Ecto neural progenitor cell (in vitro differentiated cells): ENCODE measurements at places on chromosomes 2 and 18.

GRCh38 chr2:106882673-106883072 lies 3.3 kb downstream of the ST6GAL2 start:
- no peak for DNase-seq

DNA sequence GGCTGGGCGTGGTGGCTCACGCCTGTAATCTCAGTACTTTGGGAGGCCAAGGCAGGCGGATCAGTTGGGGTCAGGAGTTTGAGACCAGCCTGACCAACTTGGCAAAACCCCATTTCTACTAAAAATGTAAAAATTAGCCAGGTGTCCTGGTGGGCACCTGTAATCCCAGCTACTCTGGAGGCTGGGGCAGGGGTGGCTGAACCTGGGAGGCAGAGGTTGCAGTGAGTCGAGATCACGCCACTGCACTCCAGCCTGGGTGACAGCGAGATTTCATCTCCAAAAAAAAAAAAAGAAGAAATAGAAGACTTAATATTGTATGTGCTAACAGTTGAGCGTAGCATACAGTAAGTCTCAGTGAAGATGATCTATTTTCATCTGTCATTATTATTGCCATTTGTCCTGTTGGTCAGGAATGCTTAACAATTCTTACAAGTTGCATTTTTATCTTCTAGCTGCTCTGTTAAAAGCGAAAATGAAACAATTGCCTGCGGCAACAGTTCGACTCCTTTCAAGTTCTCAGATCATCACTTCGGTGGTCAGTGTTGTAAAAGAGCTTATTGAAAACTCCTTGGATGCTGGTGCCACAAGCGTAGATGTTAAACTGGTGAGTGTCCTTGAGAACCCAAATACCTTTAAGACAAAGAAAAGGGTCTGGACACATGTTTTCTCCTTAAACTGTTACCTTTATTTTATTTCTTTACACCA lies 7.2 kb downstream of the PMS1 start:
- DNase-seq = no peak

- no peak for DNase-seq
These were observed 33.9 kb upstream of the FOSL2 start for GRCh38 chr2:28358668-28359201.

DNA sequence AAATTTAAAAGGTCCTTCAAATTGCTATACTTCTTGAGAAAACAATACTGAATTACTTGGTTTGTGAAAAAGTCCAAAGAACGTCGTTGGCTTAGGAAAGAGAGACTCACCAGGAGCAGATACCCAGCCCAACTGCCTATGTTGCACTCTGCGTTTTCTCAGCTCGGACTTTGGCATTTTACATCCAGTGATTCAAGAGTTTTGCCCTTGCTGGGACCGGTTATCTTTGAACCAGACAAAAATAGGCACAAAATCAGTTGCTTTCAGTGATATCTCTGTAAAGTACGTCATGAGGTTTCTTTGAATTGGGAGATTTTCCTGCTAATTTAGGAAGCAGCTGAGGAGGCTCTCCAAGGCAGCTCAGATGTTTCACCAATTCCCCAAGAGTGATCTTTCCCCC lies 29.3 kb downstream of the FHOD3 start:
- no peak for DNase-seq

DNA sequence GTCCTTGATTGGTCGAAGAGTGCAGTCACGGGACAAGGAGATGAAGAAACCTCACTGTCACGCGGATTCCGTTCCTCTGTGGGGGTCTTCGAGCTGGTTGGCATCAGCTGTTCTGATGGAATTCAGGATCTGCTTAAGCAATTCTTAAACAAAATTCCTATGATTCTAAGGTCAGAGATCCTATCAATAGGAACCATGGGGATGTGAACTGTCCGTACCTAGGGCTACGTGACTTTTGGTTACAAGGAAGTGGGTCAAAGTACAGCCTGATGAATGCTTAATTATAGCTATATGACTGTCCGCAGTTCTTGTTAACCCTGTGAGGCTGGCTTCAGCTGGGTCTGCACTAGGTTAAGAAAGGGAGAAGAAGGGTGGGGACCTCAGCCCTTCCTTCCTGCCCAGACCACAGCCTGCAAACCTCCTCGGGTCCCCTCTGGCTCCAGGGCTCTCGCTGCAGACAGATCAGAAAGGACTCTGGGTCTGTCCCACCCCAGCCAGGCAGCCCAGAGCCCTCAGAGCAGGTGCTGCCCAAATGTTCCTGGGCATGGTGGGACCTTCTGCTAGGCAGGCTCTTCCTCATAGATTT lies 44.2 kb upstream of the TAF1B start:
- DNase-seq = no peak

DNA sequence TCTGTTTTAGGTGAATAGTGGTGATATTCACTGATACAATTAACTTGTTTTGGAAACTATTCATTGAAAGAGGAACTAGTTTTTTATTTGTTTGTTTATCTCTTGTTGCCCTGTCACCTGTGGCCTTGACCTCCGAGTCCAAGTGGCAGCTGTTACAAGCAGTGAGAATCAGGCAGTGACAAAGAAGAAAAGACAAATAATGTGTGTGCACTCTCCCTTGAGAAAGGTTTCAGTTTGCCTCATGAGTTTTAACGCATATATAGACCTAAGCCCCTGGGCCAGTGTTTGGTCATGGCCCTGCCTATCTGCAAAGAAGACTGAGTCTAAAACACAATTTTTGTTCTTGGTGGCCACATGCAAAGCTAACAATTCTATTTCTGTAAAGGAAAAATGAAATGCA lies 15.3 kb downstream of the KYNU start:
- no peak for DNase-seq

GRCh38 chr2:188884046-188884445 lies 90.1 kb upstream of the COL3A1 start:
- DNase-seq = no peak

DNA sequence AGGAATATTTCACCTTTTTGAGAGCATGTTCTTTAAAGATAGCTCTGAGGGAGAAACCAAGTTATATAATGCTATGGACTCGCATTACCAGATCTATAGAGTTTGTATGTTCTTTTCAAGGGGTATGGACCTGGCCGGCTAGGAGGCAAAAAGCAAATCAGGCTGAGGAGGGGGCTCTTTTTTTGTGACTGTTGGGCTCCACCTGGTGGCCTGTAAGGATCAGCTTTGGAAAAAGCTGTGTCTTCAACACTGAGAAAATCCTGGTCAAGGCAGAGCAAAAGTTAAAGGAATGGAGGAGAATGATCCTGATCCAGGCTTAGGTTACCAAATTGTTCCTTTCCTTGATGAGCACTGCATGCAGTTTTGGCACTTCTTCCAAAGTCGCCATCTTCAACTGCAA lies 180.5 kb downstream of the DIS3L2 start:
- DNase-seq = no peak

- no peak for DNase-seq
These were observed 984 bp upstream of the MSH2 start for GRCh38 chr2:47401789-47402554.

- DNase-seq = no peak
These were observed 96.5 kb downstream of the CCDC93 start for GRCh38 chr2:117917223-117917917.

DNA sequence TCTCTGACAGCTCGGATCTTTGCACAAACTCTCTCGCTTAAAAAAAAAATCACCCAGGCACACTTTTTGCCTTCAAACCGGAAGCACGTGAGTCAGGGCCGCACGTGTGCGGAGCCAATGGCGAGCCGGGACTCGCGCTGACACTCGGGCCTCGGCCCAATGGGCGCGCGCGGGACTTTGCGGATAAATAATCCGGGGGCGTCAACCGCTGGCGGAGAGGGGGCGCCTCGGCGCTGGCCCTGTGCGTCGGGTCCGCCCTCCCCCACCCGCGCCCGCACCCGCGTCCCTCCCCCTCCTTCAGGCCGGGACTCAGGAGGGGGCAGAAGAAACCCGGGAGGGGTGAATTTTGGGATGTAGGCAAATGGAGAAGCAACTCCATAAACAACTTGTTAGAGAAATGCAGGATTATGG lies 319 bp upstream of the EN1 start:
- DNase-seq = peak; percentile 94

DNA sequence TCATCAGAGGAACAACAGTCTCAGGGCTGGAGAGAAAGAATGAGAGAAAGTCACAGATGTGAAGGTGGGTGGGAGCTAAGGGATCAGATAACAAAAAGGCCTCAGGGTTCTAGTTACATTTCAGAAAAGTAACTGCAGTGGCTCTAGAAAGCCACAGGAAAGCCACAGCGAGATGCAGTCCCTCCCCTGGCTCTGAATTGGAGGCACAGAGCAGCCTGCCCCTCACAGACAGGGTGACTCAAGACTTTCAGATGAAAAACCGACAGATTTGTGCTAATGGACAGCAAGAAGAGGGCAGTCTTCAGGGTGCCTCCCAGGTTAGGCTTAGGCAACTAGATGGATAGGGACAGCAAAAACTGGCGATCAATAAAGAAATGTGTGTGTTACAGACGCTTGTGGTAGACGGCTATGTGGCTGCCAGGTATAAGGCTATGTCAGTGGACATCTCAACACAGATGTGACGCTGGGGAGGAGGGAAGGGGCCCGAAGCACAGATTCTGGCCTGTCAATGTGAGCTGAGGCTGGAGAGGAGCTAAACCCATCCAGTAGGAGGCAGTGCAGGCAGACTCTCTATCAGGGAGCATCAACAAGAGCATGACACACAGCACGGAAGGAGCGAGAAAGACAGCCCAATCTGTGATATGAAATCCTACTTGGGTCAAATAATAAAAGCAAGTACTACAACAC lies 26.2 kb downstream of the UNC50 start:
- DNase-seq = peak; percentile 55

DNA sequence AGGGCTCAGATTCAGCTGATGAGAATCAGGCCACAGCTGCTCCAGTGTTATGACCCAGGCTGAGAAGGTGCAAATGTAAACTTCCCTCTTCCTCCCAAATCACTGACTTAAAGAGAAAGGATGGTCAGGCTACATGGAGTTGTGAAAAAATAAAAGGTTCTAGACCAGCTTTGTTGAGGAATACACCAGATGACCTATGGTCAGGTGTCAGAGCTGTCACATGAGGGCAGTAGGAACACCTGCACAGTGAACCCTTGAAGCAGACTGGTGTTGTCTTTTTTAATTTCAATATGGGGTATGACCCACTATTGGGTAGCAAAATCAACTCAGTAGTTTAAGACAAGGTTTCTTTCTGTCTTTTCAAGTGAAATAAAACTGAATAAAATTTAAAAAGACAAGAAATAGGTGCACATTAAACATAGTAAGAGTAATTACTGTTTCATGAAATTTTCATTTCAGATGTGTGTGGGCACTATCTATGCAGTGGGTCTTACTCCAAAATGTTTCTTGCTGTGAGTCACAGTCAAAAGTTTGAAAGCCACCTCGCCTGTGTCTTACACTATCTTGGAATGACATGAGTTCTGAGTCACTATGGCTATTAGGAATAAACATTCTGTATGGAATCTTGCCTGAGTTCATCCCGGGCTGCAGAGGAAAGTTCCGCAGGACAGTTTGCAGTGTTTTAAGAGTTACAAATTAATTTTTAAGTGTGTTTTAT lies 83.6 kb downstream of the ACVR1 start:
- no peak for DNase-seq

DNA sequence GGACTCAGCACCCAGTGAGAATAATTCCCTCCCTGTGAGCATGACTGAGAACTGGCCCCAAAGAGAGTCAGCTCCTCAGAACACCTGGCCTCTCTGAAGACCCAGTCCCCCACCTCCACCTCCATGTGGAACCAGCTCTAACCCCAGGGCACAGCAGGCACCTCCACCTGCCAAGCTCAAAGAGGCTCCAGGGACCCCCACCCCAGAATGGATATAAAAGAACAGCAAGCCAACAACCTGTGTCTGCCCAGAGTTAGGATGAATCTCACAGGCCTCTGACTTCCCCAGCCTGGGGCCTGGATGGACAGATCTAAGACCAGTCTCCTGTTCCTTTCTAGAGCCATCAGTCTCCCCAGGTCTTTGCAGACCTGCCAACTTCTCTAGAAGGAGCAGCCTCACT lies 498.5 kb downstream of the EIPR1 start:
- DNase-seq = peak; percentile 31

GRCh38 chr2:130381619-130382018 lies 25.8 kb downstream of the PTPN18 start:
- DNase-seq = no peak

GRCh38 chr2:3572620-3573019 lies 2.4 kb upstream of the RPS7 start:
- no peak for DNase-seq

DNA sequence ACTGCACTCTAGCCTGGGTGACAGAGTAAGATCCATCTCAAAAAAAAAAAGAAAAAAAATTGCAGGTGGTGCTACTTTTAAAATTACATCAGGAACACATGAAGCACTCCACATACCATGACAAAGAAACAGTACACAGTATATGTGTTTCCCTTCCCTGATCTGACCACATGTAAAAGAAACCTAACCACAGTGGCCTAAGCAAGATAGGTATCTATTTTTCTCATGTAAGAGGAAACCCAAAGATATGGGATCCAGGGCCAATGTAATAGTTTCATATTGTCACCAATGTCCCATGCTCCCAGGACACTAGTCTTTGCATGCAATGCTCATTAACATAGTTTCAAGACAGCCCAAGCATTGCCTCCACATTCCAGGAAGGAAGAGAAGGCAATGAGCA lies 99.9 kb downstream of the DYM start:
- no peak for DNase-seq

- no peak for DNase-seq
These were observed 87.8 kb upstream of the SNTG2 start for GRCh38 chr2:862731-863466.

DNA sequence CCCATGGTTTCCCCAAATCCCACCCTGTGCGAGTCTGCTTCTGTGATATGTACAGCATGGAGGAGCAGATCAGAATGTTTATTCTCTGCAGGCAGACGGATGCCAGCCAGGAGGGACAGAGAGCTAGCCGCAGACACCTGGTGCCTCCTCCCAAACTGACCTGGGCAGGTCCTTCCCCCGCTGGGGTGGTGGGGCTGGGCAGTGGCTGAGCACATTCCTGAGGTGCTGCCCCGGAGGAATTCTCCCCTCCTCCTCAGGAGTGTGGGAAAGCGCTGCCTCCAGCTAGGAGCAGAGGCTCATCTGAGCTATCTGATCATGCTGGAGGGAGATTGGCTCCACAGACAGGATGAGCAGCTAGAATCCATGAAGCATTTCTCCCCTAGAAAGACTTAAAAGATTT lies 21.7 kb downstream of the C2orf92 start:
- DNase-seq = no peak

DNA sequence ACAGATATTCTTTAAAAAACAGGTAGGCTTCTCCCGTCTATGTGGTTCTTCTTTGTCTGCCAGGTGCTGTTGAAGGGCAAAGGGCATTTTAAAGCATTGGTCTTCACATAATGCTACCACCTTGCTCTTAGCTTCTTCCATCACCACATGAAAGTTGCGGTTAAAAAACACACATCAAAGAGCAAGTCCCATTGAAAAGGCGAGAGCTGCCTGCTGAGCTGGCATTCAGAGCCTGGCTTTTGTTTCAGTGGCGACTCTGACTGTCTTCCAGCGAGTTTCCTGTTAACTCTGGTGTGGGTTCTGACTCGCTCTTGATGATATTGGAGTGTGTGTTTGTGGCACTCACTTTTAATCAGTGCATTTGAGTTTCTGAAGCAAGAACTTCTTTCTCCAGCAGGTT lies 624.9 kb upstream of the FANCL start:
- DNase-seq = peak; percentile 60

- no peak for DNase-seq
These were observed 1.7 kb downstream of the HNRNPLL start for GRCh38 chr2:38600921-38601455.
